ENCODE measurements at places on chromosomes 13 and 19.

DNA sequence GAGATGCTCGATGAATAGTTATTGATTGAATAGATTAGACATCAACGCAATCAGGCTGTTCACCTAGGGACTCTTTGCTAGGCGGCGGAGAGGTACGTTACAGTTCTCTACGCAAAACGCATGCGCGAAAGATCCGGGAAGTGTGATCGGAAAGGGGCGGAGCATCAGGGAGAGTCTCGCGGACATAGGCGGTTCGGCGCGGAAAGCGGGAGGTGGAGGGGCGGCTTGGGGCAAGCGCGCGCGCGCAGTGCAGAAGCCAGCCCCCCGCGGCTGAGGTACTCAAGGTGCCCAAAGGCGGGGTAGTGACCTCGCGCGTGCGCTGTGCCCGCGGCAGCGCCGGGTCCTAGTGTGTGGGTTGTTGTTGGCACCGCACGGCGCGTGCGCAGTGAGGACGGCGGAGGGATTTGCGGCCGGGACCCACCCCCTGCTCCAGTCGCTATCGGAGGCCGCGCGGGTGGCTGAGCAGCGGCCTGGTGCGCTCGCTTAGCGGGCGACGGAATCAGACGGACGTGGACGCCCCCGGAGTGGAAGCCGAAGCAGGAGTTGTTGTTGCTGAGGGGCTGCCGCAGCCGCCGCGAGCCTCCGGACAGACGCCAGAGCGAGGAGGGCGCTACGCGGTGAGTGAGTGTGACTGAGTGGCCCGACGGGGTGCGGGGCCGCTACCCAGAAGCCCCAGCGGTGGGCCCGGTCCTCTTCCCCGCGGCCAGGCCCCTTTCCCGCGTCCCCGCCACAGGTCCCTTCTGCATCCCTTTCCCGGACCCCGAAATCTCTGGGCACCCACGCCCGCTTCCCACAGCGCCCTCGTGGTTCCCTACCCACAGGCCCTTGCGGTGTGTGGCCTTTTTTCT lies at the start of gene SNRNP70:
TSS of gene SNRNP70 (plus strand) at position 432 of the 848 bp plus-strand sequence. CDS start 964 bp downstream, outside the sequence.
- DNase-seq: peak; percentile 91

DNA sequence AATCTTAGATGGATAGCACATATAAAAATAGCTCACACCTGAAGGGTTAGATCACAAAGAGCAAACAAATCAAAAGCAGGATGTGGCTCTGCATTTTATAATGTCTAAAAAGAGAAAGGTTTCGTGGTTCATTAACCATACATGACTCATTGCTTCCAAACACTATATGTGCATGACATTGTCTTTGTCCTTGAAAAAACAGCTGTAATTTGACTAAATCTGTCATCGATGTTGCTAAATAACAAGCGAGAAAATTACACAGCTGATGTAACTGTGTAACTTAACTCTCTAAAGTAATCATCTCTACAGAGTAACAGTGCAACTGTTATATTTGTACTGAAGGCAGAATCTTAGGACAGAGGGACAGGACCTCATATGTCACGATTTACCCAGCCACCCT lies 383.1 kb upstream of the GPC6 start:
- DNase-seq: peak; percentile 86

GRCh38 chr19:32392901-32393300 lies 12.7 kb upstream of the DPY19L3 start:
- no peak for DNase-seq

GRCh38 chr13:113937073-113937472 lies 36.8 kb downstream of the C13orf46 start:
- no peak for DNase-seq

DNA sequence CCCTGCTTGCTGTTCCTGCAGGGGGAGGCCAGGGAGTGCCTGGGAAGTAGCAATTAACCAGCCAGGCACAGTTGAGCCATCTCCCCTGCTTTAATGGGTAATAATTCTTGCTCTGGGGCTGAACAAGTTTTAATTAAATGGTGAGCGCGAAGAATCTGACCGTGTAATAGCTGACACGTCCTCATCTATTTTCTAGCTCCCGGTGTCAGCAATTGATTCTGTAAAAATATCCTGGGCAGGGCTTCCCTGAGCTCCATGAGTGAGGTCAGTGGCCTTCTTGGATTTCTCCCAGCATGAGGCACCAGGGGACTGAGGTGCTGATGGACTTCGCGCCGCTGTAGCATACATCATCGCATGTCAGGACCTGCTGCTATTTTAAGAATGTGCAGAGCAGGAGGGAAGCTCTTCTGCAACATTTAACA lies 26.9 kb downstream of the SIPA1L3 start:
- DNase-seq: no peak

DNA sequence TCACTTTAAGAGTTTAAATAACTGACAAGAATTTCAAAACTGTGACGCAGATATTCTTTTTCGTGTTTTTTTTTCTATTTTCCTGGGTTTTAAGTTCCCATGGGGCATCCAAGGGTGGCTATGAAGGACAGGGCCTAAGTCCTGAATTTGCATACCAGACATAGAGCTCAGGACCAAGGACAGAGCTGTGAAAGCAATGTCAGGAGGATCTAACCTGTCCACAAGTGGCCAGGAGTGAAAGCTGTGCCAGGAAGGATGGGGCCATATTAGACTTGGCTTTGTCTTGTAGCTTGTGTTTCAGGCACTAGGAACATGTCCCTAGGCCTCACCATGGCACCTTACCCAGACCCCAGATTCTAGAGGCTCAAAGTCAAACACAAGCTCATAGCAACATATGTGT lies 289.4 kb upstream of the MIR17HG start:
- DNase-seq: no peak

DNA sequence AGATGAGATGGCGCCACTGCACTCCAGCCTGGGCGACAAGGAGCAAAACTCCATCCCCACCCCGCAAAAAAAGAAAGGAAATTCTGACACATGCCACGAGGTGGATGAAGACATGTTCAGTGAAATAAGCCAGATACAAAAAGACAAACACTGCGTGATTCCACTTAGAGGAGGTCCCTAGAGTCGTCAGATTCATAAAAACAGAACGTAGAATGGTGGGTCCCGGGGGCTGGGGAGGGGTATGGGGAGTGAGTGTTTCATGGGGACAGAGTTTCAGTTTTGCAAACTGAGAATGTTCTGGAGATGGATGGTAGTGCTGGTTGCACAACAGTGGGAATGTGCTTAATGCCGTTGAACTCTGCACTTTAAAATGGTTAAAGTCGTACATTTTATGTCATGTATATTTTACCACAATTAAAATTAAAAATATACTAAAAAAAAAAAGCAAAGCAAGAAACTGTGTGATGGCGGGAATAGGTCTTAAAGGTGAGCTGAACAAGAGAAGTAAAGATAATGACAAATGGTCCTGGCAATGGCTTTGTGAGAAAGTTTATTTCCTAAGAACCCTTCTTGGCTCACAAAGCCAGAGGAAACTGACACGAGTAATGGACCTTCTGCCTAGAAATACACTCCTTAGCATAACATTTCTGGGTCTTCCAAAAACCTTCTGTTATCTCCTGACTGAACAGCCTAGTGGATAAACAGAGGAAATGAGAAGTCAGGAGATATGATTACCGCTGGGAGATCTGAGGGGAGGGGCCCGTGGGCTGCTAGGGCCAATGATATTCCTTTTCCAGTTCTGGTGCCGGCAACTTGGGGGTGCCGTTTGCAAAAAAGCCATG lies 4.2 kb upstream of the SPC24 start:
- DNase-seq: no peak

DNA sequence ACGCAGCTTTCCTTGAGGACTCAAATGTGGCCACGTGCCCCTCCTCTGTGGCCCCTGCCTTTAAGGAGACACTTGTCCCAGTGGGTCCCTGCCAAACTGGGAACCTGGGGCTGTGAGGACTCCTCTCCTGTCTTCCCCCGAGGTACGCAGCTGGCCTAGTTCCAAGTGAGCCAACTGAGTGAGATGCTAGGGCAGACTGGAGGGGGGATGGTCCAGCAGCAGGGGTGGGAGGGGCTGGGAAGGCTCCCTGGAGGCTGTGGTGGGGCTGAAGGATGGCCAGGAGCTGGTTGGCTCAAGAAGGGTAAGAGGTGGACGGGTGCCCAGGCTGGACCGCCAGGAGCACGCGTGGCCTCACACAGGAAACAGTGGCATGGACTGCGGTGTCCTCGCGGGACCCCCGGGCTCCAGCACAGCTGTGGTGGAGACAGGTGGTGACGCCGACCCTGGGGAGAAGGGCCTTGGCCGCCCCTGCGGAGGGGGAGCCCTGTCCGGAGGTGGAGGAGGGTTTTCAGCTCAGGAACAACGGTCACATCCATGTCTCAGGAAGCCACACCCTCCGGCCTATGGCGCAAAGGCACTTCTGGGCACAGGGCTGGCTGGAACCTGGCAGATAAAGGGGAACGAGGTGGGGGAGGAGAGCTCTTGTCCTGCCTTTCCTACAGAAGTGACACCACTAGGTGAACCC lies 45.8 kb downstream of the MLLT1 start:
- DNase-seq: no peak

GRCh38 chr13:31468114-31468902 lies 268.5 kb downstream of the B3GLCT start:
- DNase-seq: no peak

- no peak for DNase-seq
These were observed 207.0 kb downstream of the SHISA2 start for GRCh38 chr13:25844559-25845434.

DNA sequence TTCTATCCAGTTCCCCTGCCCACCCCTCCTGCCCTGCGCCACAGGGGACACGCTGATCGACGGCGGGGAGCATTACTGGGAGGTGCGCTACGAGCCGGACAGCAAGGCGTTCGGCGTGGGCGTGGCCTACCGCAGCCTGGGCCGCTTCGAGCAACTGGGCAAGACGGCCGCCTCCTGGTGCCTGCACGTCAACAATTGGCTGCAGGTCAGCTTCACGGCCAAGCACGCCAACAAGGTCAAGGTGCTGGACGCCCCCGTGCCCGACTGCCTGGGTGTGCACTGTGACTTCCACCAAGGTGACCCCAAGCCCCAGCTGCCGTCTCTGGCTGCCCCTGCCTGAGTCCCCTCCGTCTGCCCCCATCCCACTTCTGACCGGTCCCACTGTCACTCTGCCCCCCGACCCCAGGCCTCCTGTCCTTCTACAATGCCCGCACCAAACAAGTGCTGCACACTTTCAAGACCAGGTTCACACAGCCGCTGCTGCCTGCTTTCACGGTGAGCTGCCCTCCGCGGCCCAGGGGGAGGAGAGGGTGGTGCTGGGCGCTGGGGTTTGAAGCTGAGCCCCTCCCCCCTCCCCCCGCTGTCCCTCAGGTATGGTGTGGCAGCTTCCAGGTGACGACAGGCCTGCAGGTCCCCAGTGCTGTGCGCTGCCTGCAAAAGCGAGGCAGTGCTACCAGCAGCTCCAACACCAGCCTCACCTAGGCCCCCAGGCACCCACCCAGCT lies 15.5 kb downstream of the STAP2 start:
- DNase-seq: no peak

DNA sequence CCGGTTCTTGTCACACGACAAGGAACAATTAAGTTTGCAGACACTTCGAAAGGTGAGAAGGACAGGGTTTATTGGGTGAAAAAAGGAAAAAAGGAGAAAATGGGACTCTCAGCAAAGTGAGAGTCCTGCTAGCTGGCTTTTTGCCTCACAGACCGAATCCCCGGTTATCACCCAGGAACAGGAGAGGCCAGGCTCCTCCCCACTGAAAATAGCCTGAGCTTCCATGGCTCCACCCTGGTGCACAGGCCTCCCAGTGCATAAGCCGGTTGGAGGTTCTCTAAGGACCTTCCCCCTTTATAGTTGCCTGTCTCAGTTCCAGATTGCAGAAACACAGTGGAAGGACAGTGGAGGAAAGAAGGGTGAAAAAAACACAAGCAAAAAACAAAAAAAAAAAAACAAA lies 571.7 kb downstream of the KCTD12 start:
- no peak for DNase-seq

DNA sequence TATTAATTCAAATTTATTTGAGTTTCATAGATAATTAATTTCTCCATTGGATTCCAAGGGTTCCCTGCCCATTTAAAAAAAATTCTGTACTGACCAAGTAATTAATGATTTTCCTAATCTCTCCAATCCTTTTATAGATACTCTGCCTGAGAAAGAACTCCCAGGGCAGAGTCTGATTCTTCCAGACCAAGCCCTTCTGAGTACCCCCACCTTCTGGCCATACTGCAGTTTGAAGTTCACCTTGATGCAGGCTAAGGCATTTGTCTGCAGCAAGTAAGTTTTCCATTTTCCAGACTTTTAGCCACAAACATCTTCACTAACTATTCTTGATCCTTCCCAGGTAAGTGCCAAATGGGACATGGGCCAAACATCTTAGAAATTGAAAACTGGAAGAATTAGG lies 195.9 kb downstream of the LHFPL6 start:
- no peak for DNase-seq
